ENCODE measurements at places on chromosomes 4 and X.
A peak's percentile ranks its signal among the peaks of the same experiment; 100 is the strongest.

- no peak for DNase-seq
Observed at GRCh38 chr4:133550436-133550835, 401.3 kb downstream of the PCDH10 start.

DNA sequence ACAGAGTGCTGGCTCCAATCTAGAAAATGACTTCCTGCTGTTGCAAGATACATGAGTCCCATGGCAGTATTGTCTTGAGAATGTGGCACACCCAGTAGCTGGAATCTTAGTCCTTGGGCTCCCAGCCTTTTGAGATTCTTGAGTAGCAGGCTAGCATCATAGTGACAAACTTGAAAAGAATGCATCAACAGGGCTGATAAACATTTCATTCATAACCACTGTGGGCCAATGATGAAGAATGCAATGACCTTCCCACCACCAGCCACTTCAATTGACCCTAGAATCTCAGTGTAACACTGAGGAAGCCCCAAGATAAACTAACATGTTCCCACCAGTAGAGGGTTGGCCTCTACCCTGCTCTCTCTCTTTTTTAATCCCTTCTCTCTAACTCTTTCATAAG, 329.3 kb downstream of the GBA3 start:
- DNase-seq, result no peak

DNA sequence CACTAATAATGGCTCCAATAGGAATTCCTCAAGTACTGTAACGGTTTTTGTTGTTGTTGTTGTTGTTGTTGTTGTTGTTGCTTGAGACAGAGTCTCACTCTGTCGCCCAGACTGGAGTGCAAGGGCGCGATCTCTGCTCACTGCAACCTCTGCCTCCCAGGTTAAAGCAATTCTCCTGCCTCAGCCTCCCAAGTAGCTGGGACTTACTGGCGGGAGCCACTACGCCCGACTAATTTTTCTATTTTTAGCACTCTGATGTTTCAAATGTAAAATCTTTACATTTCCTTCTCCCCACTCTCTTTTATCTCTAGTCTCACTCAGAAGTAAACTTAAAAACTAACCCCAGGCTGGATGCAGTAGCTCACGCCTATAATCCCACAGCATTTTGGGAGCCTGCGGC, 8.0 kb downstream of the ANKRD17 start:
- DNase-seq, result no peak

DNA sequence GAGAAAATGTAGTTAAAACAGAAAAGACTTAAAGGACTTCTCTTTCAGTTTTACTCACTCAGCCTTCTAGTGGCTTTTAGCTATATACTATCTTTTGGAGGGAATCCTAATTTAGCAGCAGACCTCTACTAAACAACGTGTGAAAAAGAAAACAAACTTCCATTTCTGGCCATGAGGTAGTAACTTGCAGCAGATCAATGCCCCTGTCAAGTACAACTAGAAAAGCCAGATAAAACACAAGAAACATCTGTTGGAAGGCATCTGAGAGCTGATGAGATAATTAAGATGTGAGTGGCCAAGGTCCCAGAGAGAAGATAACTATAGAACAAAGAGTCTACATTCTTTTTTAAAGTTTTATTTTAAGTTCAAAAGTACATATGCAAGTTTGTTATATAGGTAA, 101.7 kb downstream of the CORIN start:
- DNase-seq, result no peak

- no peak for DNase-seq
Observed at GRCh38 chrX:33194876-33195433, 16.4 kb downstream of the DMD start.

DNA sequence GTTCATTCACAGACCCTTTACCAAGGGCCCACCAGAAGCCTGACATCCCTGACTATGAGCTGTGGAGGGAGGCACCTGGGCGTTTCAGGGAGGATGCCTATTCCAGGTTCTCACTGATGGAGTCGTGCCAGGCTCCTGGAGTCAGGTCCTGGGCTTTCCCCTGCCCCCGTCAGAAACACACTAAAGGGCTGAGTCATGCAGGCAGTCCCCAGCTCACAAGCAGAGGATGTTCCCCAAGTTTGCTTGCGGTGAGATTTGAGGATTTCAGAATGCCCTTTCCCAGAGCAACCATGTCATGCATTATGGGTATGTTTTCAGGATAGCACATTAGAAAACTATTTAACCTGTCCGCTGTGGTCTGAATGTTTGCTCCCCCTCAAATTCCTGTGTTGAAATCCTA, 45.2 kb downstream of the FHDC1 start:
- DNase-seq, result no peak

GRCh38 chrX:134706138-134706537, 47.9 kb upstream of the PLAC1 start:
- DNase-seq, result no peak

DNA sequence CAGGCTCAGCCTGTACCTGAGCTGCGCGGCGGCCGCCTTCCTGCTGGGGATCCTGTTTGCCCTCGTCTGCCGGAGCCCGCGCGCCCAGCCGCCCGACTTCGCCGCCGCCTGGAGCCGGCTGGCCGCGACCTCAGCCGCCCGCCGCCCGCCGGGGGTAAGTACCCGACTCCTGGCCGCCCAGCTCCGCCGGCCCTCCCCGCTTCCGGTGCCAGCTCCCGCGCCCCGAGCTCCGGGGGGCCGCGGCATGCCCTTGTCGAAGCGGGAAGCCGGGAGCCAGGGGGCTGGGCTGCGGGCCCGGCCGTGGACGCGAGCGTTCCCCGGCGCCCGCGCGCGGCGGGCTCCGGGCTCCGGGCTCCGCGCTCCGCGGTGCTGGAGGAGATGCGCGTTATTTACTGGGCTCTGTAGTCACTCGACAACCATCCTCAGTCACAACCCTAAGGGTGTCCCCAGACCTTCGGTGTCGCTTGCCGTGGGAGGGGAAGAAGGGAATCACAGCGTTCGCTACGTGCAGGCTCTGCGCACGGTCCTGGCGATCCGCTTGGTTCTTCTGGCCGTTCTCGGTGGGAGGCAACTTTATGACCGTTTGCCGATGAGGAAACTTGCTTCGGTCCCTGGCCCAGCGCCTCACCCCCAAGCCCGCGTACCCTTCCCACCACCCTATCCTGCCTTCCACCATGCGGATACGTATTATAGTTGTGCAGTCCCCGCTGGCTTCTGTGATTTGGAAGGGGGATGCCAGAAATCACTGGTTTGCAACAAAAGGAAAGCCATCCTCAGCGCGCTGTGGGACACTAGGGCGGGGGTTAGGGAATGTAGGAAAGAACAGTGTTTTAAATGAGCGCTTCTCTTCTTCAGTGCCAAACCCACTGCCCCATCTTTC, 944 bp downstream of the SNX25 start:
- DNase-seq, result no peak

DNA sequence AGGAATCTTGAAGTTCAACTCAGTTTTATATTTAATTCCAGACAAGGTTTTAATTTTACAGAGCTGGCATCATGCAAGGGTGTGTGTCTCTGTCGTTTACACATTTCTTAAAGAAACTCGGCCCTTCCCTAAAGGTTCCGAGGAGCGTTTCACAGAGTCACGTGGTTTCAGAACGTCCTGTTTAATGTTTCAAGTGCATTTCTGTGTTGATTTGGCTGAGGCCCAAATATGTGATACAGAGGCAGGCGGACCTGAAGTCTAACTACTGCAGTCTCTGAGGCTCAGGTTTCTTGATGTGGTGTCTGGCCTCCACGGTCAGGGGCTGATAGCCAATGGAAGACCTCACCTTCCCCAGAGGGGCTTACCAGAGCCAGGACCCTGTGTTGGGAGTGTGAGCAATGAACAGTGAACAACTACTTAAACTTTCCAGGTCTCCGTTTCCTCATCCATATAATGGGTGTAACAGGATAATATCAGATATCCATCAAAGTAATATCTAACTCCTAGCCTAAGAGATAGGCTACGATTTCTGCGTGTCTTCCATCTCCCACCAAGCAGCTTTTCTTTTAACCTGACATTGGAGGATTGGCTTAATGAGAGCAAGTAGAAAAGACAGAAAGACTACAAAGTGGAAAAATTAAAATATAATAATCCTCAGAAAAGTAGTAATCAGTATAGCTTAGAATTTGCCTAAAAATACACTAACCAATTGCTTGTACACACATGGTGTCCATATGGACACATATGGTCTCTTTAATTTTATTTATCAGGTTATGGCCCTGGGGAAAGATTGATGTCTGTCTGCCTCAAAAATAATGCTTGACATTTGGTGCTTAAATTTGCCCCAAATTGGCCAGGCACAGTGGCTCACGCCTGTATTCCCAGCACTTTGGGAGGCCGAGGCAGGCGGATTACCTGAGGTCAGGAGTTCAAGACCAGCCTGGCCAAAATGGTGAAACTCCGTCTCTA, 50.0 kb upstream of the TRIM2 start:
- DNase-seq, result peak; percentile 42

GRCh38 chr4:15714141-15714540, 11.3 kb downstream of the BST1 start:
- no peak for DNase-seq

- no peak for DNase-seq
Observed at GRCh38 chr4:69731847-69732246, 28.6 kb downstream of the SULT1B1 start.

DNA sequence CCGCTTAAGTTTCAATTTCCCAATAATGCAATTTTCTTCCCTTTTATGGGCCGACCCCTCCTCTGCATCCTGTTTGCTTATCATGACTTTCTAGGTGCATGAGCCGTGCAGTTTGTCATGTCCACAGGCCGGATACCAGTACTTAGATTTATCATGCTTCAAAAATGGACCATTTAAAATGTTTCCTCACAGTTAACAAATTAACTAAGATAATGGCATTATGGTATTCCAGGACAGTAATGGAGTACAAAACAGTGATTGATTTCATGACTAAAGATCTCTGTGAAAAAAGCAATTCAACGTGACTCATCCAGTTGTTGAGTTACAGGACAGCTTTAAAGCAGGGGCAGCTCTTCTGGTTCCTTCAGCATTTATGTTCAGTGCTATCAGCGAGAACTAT, 23.0 kb downstream of the SNX25 start:
- no peak for DNase-seq

- no peak for DNase-seq
Observed at GRCh38 chrX:41734530-41734929, 10.5 kb downstream of the GPR82 start.

GRCh38 chr4:106366026-106366425, 2.6 kb downstream of the GIMD1 start:
- DNase-seq, result no peak

Data from renal cortex interstitium (tissue), 15 donors.